Myocyte (in vitro differentiated cells): ENCODE measurements at places on chromosomes 6 and 20. TPM values are rescaled to one million over a fixed set of nuclear protein-coding genes. Genes with fewer than 3 reads are reported as not detected.

DNA sequence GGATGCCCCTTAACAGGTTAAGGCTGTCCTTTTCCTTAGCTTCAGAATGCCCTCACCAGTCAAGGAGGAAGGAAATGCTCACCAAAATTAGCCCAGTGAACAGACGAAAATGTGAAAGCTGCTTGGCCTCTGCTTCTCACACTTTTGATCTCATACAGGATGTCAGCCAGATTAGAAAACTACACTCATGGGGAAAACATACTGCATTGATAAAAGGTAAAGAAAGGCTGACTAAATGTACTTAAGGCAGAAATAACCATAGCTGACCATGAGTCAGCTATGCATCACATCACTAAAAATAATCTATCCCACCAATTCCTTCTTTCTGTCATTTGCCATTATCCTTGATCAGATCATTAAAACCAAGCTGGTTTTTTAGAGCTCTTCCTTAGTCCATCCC lies 198.4 kb upstream of the TENT5A start:
- DNase-seq = no peak

Gene SLC22A3
- total RNA-seq = not detected in 2 replicates

Gene CEP85L
- 18.6 and 18.7 TPM in 2 replicates for total RNA-seq

GRCh38 chr6:16774437-16774836 lies 13.2 kb upstream of the ATXN1 start:
- no peak for DNase-seq
